ENCODE measurements at places on chromosomes 1 and 21. TPM values are rescaled to one million over a fixed set of nuclear protein-coding genes. Genes with fewer than 3 reads are reported as not detected.

ARHGEF10L gene
- 31.3 TPM for total RNA-seq

OR14I1 gene
- total RNA-seq: not detected

UBASH3A gene
- not detected for total RNA-seq

LRRC3 gene
- 4.7 TPM for total RNA-seq

S100A12 gene
- not detected for total RNA-seq

EBNA1BP2 gene
- 56.3 TPM for total RNA-seq

Measured in Caco-2 (cell line).